CD8-positive, alpha-beta memory T cell (primary cell): ENCODE measurements at places on chromosomes 1 and 21.

DNA sequence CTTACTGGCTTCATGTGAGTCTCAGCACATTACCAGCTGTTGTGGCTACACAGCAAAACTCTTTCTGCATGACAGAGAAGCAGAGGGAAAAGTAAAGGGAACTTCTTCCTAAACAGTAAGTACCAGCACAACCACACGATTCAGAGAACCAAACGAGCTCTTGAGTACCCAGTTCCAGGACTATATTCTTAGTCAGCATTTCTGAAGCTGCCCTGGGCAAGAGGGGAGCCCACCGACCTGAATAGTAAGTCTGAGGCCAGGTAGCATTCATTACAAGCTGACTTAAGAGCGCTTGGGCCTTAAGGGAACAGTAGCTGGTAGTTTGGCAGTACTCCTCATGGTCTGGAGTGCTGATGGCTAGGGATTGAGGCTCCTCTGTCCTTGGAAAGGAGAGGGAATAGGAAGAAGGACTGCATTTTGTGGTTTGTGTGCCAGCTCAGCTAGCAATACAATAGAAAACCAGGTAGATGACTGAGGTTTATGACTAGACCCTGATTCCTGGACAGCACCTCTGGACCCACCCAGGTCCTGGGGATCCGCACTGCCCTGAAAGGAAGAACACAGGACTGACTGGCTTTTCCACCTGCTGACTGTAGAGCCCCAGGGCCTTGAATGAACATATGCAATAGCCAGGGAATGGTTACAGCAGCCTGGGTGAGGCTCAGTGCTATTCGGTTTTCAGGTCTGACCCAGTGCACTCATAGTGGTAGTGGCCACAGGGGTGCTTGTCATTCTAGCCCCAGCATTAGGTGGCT, 396.8 kb upstream of the PRMT6 start:
- DNase-seq = no peak
- no peak overlapping the region for H3K4me3 ChIP-seq
- H3K36me3 ChIP-seq = no peaks in the 10 kb centered on the region
- no peaks in the 10 kb centered on the region for H3K4me1 ChIP-seq
- H3K27me3 ChIP-seq = no peaks in the 10 kb centered on the region

DNA sequence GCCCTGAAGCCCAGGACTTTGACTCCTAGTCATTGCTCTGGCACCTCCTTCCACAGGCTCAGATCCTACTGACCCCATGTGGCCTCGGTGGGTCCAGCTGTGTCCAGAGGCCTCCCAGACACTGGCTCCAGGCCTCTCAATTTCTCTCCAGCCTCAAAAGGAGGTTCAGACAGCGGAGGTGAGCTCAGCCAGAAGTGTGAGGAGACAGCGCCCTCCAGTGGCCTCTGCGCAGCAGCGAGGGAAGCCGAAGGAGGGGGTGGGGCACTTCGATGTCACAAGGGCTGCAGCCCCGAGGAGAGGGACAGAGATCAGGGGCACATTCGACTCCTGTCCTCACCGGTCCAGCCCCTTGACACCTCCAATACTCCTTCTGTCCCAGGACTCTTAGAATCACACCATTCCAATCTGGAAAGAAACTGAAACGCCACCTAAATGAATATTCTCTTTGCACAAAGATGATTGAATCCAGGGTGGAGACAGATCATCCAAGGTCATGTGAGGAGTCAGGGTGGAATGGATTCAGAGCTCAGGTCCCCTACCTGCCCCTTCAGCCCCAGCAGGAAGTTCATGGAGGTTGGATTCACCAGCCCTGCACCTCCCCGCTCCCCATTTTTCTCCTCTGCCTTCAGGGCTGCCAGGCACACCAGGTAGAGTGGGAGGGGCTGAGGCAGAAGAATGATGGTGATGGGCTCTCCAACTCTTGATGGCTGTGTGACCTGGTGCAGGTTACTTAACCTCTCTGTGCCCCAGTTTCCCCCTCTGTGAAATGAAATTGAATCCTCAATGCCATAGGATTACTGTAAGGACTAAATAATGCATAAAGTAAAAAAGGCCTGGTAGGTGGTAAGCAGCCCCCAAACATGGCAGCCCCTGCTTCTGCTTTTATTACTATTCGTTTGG, 34.8 kb upstream of the ZBTB40 start:
- no peaks in the 10 kb centered on the region for H3K36me3 ChIP-seq
- H3K27ac ChIP-seq = no peak overlapping the region
- DNase-seq = peak; percentile 68
- no peak overlapping the region for H3K4me3 ChIP-seq

GRCh38 chr21:44391345-44392091, 38.1 kb downstream of the TRPM2 start:
- no peak for DNase-seq
- H3K36me3 ChIP-seq = no peaks in the 10 kb centered on the region
- H3K27me3 ChIP-seq = no peaks in the 10 kb centered on the region

DNA sequence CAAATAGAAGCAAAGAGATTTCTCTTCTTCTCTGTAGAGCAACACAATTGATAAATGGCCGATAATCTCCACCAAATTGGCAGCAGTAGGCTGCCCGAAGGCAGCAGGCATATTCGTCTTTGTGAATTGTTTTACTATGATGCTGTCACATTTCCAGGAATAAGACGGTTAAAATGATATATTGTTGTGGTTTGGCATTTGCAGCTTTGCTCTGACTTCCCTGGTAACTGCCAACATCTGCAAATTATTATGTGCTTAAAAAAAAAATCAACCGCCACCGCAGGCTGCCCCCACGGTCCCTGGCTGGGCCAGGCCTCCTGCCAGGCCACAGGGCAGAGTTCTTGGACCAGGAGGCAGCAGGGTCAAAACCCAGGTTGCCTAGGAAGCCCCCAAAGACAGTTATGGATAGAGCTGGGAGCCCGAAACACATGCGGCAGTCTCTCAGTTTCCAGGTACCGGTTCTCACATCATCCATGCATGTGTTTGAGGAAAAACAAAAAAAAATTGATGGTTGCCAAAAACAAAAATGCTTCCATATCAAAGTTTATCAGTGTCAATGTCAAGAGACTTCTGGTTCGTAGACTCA, 179.3 kb downstream of the ETS2 start:
- H3K4me1 ChIP-seq = no peaks in the 10 kb centered on the region
- no peaks in the 10 kb centered on the region for H3K27me3 ChIP-seq
- no peak overlapping the region for H3K27ac ChIP-seq
- H3K4me3 ChIP-seq = no peak overlapping the region

DNA sequence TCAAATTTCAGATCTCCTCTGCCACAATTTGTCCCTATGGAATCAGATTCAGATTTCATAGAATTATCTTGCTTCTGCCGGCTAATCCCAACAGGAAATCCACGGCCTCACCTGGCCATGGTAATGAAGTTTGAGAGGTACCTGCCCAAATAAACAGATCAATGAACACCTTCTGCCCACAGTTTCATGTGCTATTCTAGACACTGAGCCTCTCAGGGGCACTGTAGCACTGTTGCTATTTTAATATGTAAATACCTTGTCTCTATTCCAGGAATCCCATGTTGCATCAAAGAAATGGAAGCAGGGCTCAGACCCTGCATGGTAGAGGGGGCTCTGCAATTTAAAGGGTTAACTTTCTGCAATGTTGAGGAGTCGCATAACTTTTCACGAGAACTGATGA, 593.1 kb downstream of the PTBP2 start:
- H3K27ac ChIP-seq = no peak overlapping the region
- no peaks in the 10 kb centered on the region for H3K27me3 ChIP-seq
- no peak for DNase-seq

GRCh38 chr1:181623850-181624249, 140.5 kb downstream of the CACNA1E start:
- H3K27ac ChIP-seq = no peak overlapping the region
- H3K27me3 ChIP-seq = no peaks in the 10 kb centered on the region
- DNase-seq = no peak

DNA sequence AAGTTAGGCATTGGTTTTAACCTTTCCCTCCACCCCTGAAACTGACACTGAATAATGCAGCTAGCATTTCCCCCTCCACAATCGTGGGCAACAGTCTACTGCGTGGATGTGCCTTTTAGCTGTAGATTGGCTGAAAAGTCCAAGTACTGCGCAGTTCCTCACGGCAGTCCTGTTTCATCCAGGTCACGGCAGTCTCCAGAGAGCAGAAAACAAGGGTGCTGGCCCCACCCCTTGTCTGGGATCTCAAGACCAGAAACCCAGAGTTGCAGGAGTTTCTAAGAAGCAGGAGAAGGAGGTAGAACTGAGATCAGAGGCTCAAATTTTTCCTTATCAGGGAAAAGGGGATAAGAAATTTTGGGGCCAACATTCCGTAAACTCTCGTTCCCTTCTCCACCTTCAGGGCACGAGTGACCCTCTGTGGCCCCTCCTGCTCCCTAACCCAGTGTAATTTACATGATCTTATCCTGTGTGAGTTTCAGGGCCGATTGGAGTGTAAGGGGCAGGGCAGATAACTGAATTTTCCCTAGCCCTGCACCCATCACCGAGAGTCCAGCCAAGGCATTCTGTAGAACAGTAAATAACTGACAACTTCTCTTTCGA, 25.9 kb upstream of the PLA2G2C start:
- H3K27ac ChIP-seq = no peak overlapping the region
- peaks cover 12% of the 10 kb centered on the region for H3K4me1 ChIP-seq
- DNase-seq = no peak
- H3K36me3 ChIP-seq = no peaks in the 10 kb centered on the region
- no peak overlapping the region for H3K4me3 ChIP-seq
